ENCODE measurements at places on chromosomes 6 and 20. TPM values are rescaled to one million over a fixed set of nuclear protein-coding genes. Genes with fewer than 3 reads are reported as not detected.

DNA sequence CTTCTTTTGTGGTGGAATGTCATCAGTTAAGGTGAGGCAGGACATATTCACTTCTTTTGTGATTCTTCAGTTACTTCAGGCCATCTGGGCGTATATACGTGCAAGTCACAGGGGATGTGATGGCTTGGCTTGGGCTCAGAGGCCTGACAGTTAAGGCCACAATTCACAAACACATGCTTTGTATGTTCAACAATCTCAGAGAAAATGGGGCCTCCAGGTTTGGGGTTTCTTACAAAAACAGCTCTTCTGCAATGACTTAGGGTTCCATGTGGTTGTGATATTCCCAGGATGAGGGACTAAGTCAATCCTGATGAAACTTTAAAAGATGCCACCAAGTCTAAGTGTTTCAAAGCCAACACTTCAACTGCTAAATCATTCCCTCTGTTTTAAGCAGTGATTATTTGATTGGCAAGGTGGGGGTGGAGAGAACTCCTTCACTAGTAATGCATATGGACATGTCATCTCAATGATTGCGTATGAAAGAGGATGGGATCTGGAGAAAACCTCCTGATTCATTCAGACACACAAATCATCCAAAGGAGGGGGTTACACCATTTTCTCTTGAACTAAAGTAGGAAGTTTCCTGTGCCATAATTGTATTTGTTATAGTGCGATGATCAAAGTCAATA, 41.7 kb upstream of the HEY2 start:
- H3K4me3 ChIP-seq: no peak overlapping the region
- H3K4me1 ChIP-seq: no peaks in the 10 kb centered on the region
- no peak overlapping the region for H3K27ac ChIP-seq
- no peaks in the 10 kb centered on the region for H3K27me3 ChIP-seq
- no peaks in the 10 kb centered on the region for H3K36me3 ChIP-seq
- DNase-seq: no peak

DNA sequence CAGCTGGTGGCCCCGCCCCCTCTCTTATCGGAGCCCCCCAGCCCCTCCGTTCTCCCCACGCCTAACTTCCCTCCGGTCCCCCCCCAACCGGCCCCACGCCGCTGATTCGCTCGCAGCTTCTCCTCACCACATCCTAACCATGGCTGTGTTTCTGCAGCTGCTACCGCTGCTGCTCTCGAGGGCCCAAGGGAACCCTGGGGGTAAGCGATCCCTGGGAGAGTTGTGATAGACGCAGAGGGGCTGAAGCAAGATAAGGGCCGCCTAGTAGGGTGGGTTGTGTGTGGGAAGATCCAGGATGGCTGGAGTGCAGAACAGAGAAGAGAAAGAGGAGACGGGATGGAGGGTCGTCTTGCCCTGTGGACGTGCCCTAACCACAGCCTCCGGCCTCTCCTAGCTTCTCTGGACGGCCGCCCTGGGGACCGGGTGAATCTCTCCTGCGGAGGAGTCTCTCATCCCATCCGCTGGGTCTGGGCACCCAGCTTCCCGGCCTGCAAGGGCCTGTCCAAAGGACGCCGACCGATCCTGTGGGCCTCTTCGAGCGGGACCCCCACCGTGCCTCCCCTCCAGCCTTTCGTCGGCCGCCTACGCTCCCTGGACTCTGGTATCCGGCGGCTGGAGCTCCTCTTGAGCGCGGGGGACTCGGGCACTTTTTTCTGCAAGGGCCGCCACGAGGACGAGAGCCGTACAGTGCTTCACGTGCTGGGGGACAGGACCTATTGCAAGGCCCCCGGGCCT, at the start of gene MPIG6B:
TSS of gene MPIG6B (plus strand) at position 129 of the 735 bp plus-strand sequence. CDS start at position 140, 11 bp downstream.
- DNase-seq: no peak
- no peaks in the 10 kb centered on the region for H3K27me3 ChIP-seq
- peaks cover 16% of the 10 kb centered on the region for H3K36me3 ChIP-seq
- H3K4me3 ChIP-seq: no peak within 1 kb of the TSS
- H3K4me1 ChIP-seq: peaks cover 21% of the 10 kb centered on the region

DNA sequence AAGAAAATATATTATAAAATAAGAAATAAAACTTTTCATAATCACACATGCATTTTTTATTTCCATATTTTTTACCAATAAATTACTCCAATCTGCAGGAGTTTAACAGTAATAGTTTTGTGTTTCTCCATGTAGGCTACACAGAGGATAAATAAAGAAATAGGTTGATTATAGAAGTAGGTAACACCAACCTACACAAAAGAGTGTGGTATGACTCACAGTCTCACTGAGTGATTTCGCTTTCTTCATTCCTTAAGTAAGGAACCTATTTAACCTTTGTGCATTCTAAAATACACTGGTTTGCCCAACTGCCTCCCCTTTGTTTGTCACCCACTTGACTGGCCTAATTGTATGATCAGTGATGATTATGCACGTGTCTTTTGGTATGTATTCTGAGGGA, 244.2 kb upstream of the RIMS1 start:
- no peaks in the 10 kb centered on the region for H3K4me1 ChIP-seq
- no peaks in the 10 kb centered on the region for H3K36me3 ChIP-seq
- H3K27me3 ChIP-seq: no peaks in the 10 kb centered on the region
- no peak overlapping the region for H3K4me3 ChIP-seq

DNA sequence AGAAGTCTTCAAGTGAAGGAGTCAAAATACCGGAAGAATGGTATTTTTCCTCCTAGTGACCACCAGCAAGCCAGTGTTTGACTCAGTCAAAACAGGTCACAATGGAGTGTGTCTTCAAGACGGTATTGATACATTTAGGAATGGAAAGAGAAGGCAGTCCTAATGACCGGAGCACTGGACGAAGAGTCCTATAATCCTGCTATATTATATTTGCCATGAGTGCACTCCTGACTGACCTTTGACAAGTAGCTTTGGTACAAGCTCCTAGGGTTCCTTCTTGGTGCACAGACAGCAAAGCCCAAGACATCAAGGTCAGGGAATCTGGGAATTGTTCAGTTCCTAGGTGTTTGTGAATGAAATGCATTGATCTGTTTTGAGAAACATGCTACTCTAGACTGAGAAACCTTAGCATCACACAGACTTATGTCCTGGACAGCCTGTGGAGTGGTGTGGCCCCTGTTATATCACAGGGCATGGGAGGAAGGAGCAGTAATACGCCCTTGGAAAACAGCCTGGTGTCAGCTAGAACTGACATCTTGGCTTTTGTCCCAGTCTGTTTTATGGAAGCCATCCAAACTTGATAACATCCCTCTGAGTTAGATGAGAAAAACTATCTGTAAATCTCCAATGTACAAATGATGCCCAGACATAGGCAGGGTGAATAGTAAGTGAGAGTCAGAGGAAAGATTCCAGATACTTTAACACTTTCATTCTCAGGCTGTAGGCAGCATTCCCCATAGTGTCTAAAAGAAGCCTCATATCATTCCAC, 18.5 kb downstream of the NOX3 start:
- no peaks in the 10 kb centered on the region for H3K4me1 ChIP-seq
- no peak overlapping the region for H3K4me3 ChIP-seq
- H3K36me3 ChIP-seq: no peaks in the 10 kb centered on the region
- no peak overlapping the region for H3K27ac ChIP-seq
- no peaks in the 10 kb centered on the region for H3K27me3 ChIP-seq
- DNase-seq: peak; percentile 65

GRCh38 chr6:45718871-45719270, 296.8 kb downstream of the CLIC5 start:
- H3K36me3 ChIP-seq: no peaks in the 10 kb centered on the region
- H3K27ac ChIP-seq: no peak overlapping the region
- H3K4me1 ChIP-seq: no peaks in the 10 kb centered on the region
- H3K27me3 ChIP-seq: peaks cover 11% of the 10 kb centered on the region
- H3K4me3 ChIP-seq: no peak overlapping the region
- no peak for DNase-seq

ARHGAP40 gene
- total RNA-seq: 0.12 TPM

ADGRF5 gene
- 37.9 TPM for total RNA-seq

FERMT1 gene
- 1.5 TPM for total RNA-seq

RCAN2 gene
- total RNA-seq: 0.46 TPM

SLC26A8 gene
- total RNA-seq: not detected

RNF182 gene
- 0.78 TPM for total RNA-seq

PRDM1 gene
- total RNA-seq: 4.8 TPM

All from endothelial cell of umbilical vein (primary cell).